Stimulated activated CD8-positive, alpha-beta memory T cell treated with anti-CD3 and anti-CD28 coated beads, Interleukin-12 subunit alpha, Interleukin-12 subunit beta, amount 100 ng/mL, for 1 hour (primary cell): ENCODE measurements at places on chromosomes 16 and 17.

DNA sequence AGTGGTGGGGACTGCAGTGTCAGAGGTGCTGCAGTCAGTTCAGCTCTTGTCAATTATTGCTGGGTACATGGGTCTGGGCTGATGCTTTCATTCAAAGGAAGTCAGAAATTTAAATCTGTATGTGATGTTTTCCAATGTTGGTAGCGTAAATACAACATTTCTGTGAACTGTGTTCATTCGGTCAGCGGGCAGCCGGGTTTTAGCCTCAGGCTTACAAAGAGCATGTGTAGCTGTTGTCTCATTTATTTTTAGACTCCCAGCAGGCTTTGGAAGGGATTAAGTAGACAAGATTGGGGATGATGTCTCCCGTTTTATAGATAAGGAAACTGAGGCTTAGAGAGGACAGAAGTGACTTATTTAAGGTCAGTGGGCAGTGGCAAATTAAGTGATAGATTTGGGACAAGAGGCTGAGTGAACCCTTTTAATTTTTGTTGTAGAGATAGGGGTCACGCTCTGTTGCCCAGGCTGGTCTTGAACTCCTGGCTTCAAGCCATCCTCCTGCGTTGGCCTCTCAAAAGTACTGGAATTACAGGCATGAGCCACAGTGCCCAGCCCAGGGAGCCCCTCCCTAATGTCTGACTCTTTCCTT, 8.1 kb downstream of the AQP8 start:
- no peak for DNase-seq

- DNase-seq, result no peak
Measured at GRCh38 chr16:1199347-1200013, 25.6 kb downstream of the TPSG1 start.

DNA sequence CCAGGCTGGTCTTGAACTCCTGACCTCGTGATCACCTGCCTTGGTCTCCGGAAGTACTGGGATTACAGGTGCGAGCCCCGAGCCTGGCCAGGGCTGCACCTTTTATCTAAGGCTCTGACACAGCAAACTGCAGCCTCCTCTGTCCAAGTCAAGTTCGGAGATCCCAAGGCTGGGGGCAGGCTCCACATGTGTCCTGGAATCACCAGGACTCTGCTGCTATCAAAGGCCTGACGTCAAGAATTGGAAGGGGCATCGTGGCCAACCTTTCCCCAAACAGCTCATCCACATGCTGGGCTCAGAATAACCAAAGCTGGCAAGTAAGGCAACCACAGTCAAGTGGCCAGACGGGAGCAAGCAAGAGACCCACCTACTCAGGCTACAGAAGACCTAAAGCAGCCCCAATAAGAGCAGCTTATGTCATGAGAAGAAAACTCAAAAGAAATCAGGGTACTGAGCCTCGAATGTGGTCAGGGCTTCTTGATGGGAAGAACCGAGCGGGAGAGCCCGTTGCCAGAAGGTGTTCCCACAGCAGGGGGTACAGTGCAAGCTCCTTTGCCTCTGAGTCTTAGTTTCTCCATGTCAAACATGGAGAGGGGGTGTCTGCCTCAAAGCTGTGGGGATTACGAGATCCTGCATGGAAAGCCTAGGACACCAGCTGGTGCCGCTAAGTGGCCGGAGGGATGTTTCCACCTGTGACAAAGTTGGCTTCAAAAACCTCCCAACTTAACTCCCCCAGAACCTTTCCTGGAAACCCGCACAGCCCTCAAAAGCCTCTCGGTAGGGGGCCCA, 7.9 kb downstream of the MYBBP1A start:
- DNase-seq, result no peak

- DNase-seq, result no peak
Measured at GRCh38 chr16:9046667-9047055, 44.8 kb upstream of the HAPSTR1 start.

DNA sequence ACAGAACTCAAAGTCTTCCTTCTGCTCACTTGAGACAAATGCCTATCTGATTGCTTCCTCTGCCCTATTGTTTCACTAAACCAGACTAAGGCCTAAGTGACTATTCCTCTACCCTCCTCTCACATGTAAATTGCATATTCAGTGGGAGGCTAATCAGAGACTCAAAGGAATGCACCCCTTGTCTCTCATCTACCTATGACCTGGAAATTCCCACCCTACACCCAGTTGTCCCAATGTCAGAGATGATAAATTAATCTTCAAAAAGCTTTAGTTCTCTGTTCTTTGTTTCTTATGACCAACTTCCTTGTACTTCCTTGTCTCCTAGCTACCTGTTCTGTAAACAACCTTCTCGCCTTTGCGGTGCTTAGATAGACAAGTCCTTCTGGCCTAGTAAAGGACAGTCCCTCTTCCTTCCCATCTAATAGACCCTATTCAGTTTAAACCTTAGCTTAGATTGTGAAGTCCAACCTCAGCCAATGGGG, 76.0 kb downstream of the EMP2 start:
- DNase-seq, result no peak

DNA sequence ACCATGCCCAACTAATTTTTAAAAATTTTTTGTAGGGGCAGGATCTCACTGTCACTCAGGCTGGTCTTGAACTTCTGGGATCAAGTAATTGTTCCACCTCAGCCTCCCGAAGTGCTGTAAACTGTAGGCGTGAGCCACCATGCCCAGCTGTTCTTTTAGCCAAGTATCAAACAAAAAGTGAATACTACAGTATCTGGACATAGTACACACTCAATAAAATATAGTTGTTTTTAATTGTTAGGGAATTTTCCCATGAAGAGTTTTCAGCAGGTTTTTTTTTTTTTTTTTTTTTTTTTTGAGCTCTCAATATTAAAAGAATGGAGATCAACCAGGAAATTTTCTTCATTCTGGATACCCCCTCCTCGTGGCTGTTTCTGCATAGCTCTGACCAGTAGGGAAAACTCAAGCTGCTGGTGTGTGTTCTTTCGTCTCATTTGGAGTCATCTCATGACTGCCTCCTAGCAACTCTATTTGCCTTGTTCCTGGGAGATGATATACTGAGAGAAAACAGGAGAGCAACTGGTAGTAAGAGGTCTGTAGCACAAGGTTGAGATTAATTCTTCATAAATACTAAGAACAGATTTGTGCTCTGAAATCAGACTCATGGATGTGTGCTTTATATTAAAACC, 16.5 kb upstream of the PHAF1 start:
- DNase-seq, result no peak
